ENCODE measurements at places on chromosomes 12 and 14.

GRCh38 chr12:50955288-50955687 lies 2.9 kb downstream of the HIGD1C start:
- no peak for DNase-seq

GRCh38 chr12:50111395-50111692 lies 692 bp upstream of the COX14 start:
- DNase-seq: no peak

- DNase-seq: no peak
These were observed 44.5 kb downstream of the MAP1LC3B2 start for GRCh38 chr12:116603546-116604177.

DNA sequence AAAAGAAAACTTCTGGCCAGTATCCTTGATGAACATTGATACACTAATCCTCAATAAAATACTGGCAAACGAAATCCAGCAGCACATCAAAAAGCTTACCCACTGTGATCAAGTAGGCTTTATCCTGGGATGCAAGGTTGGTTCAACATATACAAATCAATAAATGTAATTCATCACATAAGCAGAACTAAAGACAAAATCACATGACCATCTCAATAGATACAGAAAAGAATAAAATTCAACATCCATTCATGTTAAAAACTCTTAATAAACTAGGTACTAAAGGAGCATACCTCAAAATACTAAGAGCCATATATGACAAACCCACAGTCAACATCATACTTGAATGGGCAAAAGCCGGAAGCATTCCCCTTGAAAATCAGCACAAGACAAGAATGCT lies 71.8 kb upstream of the PTPRB start:
- DNase-seq: no peak

DNA sequence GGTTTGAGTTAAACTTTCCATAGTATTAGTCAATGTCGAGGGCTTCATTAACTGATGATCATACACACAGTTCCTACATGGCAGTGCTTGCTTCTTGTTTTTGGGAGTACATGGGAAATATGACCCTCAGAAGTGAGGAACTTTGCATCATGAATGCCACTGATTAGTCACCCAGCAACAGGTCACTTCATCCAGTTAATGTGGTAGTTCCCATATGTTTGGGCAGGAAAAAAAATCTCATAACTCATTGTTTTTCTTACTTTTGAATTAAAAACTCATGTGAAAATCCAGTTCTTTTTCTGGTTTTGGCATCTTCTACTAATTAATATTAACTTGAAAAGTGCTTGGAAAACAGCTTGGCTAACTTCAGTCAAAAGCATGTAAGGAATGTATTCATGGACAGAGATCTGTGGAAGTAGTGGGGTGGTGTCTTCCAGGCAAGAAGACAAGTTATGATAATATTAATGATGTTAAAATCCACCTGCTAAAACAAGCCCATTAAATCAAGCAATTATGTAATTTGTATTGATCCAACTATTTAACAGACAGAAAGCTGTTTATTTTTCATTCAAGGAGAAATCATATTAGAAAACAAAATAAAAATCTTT lies 309.1 kb upstream of the NAV3 start:
- no peak for DNase-seq

- DNase-seq: no peak
These were observed 211.9 kb upstream of the LHX5 start for GRCh38 chr12:113683574-113683973.

- no peak for DNase-seq
These were observed 16.9 kb downstream of the PLEKHD1 start for GRCh38 chr14:69501423-69501838.

All from KBM-7 (cell line).